ENCODE measurements at places on chromosomes 12 and 14. TPM values are rescaled to one million over a fixed set of nuclear protein-coding genes. Genes with fewer than 3 reads are reported as not detected.

The SOAT2 gene
- total RNA-seq = 1.7 TPM

The MYO1H gene
- not detected for total RNA-seq

The CFAP54 gene
- 0.23 TPM for total RNA-seq

DNA sequence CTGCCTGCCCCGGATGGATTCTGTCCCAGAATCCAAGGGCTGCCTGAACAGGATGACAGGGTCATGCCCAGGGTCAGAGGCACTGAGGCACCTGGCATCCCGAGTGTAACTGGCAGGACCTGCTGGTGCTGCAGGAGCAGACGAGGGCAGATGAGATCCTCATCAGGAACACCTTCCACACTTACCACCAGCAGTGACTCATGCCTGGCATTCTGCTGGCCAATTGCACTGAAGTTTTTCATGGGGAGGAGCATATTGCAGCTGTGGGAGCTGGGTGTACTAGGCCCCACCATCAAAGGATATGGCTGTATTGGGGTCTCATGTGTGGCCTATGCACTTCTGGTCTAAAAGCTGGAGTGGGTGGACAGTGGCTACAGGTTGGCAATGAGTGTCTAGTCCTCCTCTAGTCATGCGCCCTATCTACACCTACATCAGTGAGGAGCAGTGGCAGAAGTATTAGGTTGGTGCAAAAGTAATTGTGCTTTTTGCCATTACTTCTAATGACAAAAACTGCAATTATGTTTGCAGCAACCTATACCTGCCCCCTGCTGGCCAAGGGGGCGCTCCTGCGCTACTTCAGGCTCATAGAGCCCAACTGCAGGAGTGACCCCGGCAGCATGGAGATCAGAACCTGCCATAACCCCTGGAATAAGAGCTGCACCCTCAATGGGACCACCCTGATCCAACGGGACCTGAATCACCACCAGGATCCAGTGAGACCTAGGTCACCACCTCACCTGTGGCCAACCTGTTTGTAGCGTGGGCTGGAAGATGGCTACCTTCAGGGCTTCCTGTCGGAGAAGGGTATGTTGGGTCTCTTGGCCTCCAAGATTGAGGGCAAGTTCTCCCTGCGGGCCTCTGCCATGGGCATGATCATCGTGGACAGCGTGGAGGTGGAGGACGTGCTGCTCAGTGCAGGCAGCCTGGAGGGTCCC, 8.0 kb upstream of the C12orf42 start:
- peaks cover 10% of the 10 kb centered on the region for H3K27me3 ChIP-seq
- peaks cover 6% of the 10 kb centered on the region for H3K4me1 ChIP-seq
- peak; percentile 59 for DNase-seq
- no peak overlapping the region for H3K4me3 ChIP-seq

DNA sequence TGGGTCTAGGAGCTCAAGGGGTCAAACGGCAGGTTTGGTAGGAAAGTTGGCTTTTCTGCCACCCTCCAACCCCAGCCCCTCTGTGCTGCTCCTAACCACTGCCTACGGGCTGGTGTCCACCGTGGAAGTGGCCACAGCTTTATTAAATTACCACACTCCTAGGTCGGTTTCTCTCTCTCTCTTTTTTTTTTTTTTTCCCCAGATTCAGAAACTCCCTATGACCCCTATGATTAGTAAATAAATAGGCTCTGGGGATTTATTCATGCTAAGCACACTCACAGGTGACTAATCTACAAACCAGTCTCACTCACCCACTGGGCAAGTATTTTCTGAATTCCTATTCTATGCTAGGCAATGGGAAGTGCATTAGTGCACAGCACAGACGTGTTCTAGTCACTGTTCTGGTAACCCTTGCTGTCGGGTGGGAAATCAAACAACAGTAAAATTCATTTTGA, 8.7 kb upstream of the DDX47 start:
- DNase-seq = no peak
- no peak overlapping the region for H3K27ac ChIP-seq
- H3K27me3 ChIP-seq = no peaks in the 10 kb centered on the region
- peaks cover 3% of the 10 kb centered on the region for H3K36me3 ChIP-seq
- H3K4me3 ChIP-seq = no peak overlapping the region

DNA sequence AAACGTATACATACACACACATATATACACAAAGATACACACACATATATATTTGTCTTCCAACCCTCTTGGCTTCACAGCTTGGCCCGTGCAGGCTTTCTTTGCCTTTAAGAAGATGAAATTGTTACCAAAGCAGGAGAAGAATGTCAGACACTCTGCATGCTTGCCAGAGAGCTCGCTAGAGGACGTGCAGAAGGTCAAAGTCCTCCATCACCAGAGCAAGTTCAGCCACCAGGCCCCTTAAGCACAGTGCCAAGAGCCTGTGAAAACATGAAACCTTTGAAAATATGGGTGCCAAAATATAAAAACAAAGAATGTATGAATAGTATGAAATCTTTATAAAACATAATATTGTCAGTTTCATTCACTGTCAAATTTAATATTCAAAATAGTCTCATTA, 14.9 kb upstream of the MCRS1 start:
- H3K4me1 ChIP-seq = peaks cover 22% of the 10 kb centered on the region
- no peaks in the 10 kb centered on the region for H3K27me3 ChIP-seq
- H3K4me3 ChIP-seq = no peak overlapping the region
- no peak for DNase-seq
- H3K27ac ChIP-seq = no peak overlapping the region
- H3K36me3 ChIP-seq = peaks cover 2% of the 10 kb centered on the region

DNA sequence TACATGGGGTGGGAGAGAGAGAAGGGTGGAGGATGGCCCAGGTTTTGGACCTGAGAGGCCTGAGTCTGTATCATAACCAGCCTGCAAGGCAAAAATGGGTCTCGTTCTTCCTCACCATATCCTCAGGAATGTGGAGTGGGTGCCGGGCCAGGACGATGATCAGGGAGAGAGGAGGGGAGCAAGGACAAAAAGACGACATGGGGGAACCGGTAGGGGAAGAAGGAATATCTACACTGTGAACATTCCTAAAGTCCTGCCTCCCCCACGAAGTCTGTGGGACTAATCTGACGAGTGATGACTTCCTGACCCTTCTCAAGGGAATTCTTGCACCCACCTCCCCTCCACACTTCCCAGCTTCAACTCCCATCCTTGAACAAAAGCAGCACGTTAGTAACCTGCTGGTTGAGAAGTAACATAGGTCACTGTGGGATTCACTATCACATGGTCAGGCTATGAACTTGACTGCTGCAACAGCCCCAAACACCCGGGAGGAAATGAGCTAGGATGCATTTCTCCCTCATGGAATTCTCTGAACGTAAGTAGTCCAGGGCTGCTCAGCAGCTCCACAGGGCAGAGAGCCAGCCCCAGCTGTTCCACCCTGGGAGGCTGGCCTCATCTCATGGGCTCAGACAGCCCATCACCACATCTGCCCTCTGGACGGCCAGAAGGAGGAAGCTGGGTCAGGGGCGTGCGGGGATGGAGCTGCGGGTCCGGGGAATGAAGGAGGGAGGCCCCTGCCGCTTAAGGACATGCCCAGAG, 36.8 kb upstream of the VWF start:
- no peak overlapping the region for H3K27ac ChIP-seq
- H3K4me3 ChIP-seq = no peak overlapping the region
- DNase-seq = no peak
- H3K27me3 ChIP-seq = no peaks in the 10 kb centered on the region
- H3K4me1 ChIP-seq = no peaks in the 10 kb centered on the region

GRCh38 chr14:67852926-67853604, 33.5 kb downstream of the RAD51B start:
- no peak overlapping the region for H3K27ac ChIP-seq
- DNase-seq = no peak
- H3K4me1 ChIP-seq = peaks cover 1% of the 10 kb centered on the region
- no peaks in the 10 kb centered on the region for H3K27me3 ChIP-seq
- H3K36me3 ChIP-seq = peaks cover 12% of the 10 kb centered on the region
- no peak overlapping the region for H3K4me3 ChIP-seq
